ENCODE measurements at places on chromosomes 11 and 22.

- DNase-seq, result no peak
These were observed 323.3 kb upstream of the PDGFD start for GRCh38 chr11:104487046-104487806.

- no peak for DNase-seq
These were observed 175.5 kb downstream of the ADAMTS15 start for GRCh38 chr11:130623670-130624668.

- no peak for DNase-seq
These were observed 346.8 kb upstream of the NARS2 start for GRCh38 chr11:78921509-78921908.

- peak; percentile 72 for DNase-seq
These were observed 378.8 kb downstream of the ETS1 start for GRCh38 chr11:128208329-128209137.

GRCh38 chr11:19768815-19769214 lies 56.2 kb downstream of the NAV2 start:
- DNase-seq, result no peak
